ENCODE measurements at places on chromosomes 12 and 14.

DNA sequence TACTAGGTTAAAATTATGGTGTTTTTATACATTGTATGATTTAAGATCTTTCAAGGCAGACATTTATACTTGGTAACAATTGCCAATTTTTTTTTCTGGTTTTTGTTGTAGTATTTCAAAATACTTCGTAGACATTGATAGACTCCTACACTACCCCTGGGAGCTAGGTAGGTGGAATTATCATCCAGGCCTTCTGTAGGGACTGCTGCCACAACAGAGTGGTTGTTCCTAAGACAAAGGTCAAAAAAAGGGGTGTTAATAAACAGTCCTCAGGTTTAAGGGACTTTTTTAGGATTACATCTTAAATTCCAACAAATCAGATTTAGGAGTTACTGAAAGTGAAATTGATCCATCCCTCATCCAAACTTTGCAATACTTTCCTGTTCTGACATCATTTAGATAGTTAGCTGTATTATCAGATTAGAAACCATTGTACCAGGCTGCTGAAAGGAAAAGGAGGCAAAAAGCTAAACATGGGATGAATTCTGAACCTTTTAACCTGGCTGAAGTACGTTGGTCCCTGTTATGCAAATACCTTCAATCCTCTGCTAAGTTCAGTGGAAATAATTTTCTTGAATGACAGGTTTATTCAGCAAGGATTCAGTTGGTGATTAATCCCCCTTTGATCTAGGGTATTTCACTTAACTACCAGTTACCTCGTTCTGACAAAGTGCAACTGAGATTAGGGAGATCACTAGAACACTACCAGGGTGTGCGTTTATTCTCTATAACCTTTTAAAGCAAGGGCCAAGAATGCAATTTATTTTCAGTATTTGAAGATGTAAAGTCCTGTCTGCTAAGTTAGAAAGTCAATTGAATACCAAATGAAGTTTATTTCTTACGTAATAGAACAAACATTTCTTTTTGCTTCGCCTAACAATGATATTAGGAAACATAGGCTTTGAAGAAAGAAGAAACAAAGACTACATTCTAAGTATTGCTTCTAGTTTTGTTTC is 23.2 kb downstream of the AP5M1 start:
- peak; percentile 76 for DNase-seq

DNA sequence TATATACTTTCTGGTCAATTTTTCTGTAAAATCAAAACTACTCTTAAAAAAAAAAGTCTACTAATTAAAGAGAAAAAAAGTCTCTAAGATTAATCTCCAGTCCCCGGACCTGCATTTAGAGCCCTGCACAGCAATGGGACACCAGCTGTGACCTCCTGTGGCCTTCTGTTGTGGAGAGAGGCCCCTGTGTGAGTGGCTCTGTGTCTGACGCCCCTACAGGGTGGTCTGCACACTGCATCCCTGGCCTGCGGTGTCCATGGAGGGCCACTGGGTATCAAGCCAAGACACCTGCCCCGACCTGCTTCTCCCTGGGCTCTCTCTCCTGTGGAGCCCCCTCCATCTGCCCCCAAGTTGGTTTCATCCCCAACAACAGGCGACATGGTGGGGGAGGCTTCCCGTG is 248.0 kb upstream of the DIO3 start:
- DNase-seq, result no peak

DNA sequence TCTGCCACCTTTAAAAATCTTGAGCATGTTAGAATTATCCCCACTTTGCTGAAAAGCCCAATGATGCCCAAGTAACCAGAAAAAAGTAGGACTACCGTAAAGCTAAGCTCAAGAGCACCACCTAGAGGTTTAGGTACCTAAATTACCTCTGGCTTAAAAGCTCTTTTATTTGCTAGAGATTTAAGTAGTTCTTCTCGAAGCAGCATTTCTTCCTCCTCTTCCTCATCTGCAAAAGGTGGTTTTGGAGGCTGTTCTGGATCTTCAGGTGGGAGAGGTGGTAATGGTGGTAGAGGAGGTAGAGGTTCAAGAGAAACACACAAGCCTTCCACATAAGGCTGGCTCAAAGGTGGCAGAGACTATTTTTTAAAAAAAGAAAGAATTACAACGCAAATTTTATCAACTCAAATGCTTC is 26.9 kb downstream of the ZFC3H1 start:
- DNase-seq, result peak; percentile 53

DNA sequence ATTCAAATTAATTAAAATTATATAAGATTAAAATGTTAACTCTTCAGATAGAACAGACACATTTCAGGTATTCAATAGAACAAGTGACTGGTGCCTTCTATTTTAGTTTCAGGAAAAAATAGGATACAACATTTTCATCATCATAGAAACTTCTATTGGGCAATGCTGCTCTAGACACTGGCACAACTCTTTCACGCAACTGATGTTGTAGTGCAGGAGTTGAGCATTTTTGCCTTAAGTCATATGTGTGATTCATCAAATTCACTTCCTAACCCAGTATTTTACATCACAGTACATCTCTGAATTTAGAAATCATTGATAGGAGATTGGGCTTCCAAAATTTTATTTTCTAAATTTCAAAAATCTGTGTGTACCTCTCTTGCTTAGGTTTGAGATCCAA is 215.4 kb upstream of the DIO2 start:
- DNase-seq, result no peak

GRCh38 chr14:96424109-96424989 is 32.4 kb downstream of the AK7 start:
- DNase-seq, result peak; percentile 55

- DNase-seq, result no peak
Measured at GRCh38 chr14:57574617-57575288, 81.1 kb upstream of the CCDC198 start.

DNA sequence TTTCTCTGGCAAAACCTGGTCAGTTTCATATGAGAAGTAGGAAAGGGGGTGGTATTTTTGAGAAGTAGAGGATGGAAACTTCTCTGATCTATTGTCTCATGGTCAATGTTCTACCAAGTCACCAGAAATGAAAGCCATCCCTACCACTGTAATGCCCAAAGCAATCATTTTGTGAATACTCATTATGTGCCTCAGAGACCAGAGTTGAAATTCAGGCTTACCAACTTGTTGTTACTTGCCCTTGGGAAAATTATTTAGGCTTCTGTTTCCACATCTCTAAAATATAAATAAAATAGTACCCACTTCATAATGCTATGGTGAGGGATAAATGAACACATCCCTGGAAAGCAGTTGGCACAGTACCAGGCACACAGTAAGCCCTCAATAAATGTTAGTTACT is 723.7 kb upstream of the TBX3 start:
- no peak for DNase-seq

DNA sequence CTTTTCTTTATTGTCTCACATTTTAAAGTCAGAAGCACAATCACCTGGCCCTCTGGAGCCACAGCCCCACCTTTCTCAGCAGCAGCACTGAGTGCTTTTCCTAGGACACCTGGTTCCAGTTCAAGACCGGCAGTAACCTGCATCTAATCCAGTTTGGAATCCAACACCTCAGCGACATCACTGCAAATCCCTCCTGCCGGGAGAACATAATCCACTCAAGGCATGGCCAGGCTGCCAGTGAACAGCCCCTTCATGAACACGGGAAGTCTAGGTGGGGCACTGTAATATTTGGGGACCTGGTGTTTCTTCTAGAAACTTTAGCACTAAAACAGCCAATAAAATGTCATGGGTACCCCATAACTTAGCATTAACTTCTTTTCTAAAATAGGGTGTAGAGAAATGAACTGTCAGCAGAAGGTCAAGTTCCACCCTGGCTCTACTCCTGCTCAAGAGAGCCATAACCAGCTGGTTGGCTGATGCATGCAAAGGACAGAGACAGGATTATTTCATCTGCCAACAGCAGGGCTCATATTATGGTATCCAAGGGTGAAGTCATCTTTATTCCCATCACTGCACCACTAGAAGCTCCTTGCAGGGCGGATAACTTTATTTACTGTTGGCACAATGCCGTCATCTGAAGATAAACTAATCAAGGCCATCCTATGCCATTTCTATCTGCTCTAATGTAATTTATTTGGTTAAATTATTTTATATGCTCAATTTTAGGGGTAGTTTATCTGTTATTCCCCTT is 76.7 kb downstream of the TTC7B start:
- no peak for DNase-seq

DNA sequence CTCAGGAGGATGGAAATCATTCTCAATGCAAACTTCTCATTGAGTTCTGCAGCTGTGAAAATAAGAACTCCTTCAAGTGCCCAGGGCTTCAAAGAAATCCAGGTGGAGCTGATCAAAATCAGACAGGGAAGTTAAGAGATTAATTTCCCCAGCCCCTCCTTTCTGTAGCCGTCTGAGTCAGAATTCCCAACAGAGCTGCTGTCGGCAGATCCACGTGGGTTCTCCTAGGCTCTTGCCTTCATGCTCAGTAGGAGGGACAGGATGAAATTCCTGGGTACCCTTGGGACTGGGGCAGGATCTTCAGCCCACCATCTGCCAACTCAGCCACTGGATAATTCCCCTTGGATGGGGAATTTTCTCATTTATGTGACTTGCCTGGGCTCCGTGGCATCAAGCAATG is 13.3 kb downstream of the TGFB3 start:
- no peak for DNase-seq

DNA sequence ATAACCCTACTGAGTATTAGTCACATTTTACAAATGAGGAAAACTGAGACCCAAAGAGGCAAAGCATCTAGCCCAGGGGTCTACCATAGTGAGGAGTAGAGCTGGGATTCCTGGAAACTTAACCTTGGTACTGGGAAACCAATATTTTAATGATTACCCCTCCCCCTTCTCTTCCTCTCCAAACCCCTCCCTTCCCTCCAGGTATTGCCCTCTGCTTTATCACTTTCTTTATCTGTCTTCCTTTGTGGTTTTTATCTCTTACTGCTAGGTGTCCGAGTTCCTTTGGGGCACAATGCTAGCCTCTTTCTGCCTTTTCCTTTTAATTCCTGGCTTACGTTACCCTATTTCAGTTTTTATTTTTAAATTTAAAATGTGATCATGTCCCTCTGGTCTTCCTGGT is 2.8 kb downstream of the GABARAPL1 start:
- no peak for DNase-seq

Data from PC-9 (cell line).